ENCODE measurements at places on chromosomes 6 and 20. TPM values are rescaled to one million over a fixed set of nuclear protein-coding genes. Genes with fewer than 3 reads are reported as not detected.

DNA sequence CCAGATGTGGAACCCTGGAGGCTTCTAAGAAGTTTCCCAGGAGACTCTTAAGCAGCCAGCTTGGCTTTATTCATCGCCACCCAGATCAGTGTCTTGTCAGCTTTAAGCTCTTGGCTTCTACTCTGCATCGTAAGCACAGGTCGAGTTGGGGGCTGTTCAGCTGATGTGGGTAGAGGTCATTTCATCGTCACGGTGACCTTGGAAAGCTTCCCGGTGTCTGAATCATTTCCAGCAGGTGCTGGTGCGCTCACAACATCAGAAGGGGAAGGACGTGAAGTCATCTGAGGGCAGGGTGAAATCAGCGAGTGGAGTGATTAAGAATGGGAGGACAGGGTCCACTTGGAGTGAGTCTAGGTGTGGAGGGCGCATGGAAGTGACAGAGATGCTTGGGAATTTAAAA, 112.6 kb downstream of the SASH1 start:
- peak; percentile 99 for DNase-seq

- DNase-seq = no peak
Measured at GRCh38 chr6:164377348-164377918, 932.0 kb downstream of the C6orf118 start.

DNA sequence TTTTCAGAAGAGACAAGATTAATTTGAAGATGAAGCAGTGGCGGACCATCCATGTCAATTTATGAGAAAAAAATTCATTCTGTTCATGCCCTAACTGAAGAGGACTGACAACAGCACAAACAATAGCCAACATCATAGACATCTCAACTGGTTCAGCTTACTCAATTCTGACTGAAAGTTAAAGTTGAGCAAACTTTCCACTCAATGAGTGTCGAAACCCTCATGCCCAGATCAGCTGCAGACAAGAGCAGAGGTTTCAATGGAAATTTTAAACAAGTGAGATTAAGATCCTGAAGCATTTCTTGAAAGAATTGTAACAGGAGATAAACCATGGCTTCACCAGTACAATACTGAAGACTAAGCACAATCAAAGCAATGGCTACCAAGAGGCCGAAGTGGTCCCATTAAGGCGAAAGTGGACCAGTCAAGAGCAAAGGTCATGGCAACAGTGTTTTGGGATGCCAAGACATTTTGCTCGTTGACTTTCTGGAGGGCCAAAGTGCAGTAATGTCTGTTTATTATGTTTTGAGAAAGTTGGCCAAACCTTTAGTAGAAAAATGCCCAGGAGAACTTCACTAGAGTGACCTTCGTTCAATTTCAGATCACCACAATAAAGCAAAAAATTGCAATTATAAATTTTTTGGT, 6.1 kb upstream of the SFT2D1 start:
- DNase-seq = no peak

DNA sequence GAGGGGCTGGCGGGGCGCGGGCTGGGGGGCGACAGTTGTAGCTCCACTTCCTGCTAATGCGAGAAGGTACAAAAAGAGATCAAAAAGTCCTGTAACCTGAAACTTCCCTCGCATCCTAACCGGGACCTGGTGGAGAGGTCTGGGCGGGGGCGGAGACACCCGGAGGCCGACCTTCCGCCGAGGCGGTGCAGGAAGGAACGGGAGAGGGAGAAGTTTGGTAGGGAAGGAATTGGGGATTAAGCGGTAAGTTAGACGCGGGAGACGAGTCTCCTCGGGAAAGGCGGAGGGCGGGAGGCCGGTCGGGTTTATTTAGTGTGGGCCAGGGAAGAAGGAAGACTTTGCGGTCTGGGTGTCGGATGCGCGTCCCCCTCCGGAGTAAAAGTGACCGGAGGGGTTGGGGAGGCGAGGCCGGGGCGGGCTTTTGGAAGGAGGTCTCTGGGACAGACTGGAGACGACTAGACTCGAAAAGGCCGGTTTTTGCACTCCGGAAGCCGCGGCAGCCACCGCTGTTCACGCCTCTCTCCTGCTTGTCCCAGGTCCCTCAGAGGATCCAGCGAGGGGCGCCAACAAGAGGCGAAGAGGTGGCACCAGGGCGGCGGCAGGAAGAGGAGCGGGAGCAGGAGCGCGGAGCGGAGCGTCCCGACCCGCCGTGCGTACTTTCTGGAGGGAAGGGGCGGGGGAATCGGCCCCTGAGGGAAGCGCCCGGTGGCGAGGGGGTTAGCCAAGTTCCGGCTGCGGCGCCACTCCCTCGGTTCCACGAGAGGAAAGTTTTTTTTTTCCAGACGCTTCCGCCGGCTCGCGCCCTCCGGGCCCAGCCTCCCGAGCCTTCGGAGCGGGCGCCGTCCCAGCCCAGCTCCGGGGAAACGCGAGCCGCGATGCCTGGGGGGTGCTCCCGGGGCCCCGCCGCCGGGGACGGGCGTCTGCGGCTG, 734 bp downstream of the TPBG start:
- peak; percentile 13 for DNase-seq

GRCh38 chr6:163180874-163181541, 233.5 kb upstream of the QKI start:
- DNase-seq = peak; percentile 71

The SNTA1 gene
- polyA plus RNA-seq = 6.0 TPM
